HCEC 1CT (cell line): ENCODE measurements at places on chromosomes 7 and 10.

DNA sequence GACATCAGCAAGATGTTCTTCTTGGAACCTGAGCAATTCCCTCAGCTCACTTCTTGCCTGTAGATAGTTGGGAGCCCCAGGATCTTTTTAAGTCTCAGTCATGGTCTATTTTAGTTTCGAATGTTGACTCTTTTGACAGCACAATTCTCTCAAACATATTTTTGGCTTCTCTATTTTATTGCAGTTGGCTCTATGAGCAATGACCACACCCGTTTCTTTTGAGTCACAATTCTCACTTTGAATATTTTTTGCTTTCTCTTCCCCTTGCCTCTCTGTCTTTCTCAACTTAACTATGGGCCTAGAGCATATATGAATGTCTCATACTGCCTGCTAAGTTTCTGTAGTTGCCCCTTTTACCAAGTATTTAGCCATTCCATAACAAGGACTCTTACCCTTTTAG lies 222.8 kb downstream of the PTN start:
- no peak for DNase-seq

DNA sequence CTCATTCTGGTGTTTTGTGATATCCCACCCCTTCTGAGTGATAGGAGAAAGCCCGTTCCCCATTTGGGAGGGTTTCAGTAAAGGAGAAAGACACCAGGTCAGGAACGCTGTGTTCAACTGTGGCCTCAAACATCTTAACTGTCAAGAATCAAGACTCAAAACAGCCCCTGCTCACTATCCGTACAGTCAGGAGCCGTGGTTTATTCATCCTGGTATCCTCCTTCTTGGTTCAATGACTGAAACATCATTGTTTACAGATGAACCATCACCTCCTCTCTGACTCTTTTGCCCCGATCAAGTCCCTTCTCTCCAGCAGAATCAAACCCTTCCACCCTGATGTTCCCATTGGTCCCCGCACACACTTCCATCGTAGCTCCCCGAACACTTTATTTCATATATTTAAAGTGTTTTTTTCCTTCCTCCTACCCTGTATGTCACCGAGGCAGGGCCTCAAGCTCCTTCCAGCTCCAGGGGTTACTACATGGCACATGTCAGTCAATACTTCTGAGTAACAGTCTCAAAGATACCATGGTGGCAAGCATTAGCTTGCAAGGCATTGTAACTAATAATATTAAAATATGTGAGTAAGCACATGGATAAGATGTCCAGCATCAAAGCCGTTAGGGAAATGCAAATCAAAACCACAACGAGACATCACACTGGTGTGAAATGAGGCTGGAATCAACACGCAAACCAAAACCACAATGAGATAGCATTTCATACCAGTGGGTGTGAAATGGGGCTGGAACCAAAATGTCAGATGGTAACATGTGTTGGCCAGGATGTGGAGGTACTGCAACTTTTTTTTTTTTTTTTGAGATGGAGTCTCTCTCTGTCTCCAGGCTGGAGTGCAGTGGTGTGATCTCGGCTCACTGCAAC lies 124.7 kb upstream of the C1QL3 start:
- no peak for DNase-seq

- DNase-seq = no peak
Measured at GRCh38 chr7:70553364-70553763, 578.6 kb upstream of the GALNT17 start.

GRCh38 chr10:25209618-25210017 lies 34.8 kb downstream of the GPR158 start:
- DNase-seq = no peak

DNA sequence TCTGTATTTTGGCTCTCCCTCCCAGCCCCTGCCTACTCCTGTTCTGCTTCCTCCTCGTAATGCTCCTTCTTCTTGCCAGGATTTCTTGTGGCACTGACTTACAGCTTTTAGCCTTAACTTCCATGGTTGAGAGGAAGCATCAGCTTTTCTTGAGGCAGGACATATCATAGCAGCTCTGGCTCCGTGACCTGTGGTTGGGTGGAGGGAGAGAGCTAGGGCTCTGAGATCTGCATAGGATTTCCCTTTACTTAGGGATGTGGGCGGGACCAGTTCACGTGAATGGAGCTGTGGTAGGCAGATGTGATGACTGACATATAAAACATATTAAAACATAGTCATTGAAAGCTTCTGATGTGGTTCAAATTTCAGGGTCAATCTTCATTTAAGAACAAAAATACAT lies 10.6 kb upstream of the RAB11FIP2 start:
- no peak for DNase-seq

DNA sequence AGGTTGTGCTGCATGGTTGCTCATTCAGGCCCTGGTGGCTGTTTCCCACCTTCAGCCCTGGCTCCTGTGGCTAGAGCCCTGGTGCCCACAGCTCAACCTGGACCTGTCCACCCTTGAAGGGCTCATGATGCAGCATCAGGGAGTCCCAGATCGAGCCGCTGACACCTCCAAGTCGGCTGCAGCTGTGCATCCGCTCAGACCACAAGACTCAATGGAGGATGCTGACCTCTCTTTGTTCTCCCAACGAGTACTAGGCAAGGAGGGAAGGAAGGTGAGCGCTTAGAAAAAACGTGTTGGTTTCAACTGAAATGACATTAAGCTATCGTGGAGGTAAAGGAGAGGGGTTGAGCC lies 9.5 kb upstream of the C10orf95 start:
- no peak for DNase-seq

GRCh38 chr7:47380325-47381133 lies 201.4 kb downstream of the TNS3 start:
- DNase-seq = no peak

- DNase-seq = peak; percentile 20
Measured at GRCh38 chr7:104160375-104160774, 47.4 kb downstream of the ORC5 start.

- DNase-seq = no peak
Measured at GRCh38 chr7:124029396-124030188, 3.3 kb downstream of the TMEM229A start.

DNA sequence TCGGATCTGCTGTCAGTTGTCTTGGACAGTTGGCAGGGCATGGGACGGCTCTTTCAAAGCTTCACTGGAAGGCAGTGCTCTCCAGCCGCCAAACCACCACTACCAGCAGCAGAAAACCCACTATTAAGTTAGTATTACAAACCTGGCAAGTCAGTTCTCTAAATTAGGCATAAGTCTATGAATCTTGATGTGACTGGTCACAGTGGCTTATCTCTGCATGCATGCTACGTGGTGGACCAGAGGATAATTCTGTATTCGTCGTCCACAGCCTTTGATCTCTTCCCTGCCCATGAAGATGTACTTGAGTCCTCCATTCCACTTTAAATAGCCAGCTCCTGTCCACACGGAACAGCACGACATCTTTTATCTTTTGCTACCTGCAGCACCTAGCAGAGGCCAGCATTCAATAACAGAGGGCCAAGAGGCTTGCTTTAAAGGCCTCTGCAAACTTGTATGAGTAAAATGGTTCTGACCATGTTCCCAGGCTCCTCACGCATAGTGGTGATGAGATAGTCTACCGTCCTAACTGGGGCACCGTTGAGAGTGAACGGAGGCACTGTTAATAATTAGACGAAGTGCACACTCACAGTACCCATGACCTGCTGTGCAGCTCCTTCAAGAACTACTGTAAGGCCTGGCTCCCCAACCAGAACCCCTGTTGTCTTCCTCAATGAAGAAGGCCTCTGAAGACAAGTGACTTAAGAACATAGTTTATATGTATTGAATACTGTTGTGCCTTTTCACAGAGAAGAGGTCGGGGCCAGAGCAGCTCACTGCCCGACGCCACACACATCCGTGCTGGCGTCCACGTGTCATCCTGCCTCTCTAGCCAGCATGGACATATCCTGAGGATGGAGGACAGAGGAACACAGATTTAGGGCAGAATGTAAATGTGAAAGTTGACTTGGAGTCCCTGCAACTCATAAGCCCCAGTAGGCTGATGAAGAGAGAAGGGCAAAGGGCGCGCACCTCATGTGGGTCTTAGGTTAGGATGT lies 1.0 kb downstream of the GPR146 start:
- no peak for DNase-seq

DNA sequence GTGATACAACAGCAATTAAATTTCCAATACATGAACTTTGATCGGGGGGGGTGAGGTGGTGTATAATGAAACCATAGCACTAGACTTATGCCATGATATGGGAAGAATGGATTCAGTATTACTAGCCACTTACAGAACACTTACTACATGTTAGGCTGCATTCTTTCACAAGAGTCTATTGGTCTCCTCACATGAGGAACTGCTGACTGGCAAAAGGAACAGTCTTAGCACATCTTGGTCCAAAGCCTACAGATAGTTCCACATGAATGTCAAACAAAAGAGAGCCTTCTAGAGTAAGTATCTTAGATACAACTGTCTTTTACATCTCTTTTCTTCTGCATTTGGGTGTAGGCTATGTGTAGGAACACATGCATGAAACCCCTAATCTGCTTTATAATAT lies 115.9 kb upstream of the DNAJB12 start:
- DNase-seq = no peak

DNA sequence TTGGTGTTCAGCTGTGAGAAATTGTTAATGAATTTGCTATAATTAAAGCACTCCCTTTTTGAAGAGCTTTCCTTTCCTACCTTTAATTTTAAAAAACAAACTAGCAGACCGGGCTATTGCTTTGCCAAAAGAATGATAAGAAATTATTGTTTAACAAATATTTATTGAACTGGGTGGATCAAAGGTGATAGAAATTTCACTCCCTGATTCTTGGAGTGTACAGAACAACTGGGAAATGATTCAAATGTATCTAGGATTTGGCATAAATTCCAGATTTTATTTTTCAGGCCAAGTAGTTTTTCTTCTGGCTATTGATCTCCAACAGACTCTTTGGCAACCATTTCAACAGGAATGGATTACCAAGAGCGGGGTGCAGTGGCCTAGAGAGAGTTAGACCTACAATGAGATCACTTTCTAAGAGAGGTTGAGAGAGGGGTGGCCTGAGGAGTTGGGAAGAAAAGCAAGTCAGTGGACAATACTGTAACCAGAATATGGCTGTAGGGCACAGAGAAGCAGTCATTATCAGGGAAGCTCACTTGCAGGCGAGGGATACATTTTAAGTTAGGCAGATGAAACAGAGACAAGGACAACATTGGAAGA lies 71.9 kb downstream of the PLXDC2 start:
- no peak for DNase-seq

DNA sequence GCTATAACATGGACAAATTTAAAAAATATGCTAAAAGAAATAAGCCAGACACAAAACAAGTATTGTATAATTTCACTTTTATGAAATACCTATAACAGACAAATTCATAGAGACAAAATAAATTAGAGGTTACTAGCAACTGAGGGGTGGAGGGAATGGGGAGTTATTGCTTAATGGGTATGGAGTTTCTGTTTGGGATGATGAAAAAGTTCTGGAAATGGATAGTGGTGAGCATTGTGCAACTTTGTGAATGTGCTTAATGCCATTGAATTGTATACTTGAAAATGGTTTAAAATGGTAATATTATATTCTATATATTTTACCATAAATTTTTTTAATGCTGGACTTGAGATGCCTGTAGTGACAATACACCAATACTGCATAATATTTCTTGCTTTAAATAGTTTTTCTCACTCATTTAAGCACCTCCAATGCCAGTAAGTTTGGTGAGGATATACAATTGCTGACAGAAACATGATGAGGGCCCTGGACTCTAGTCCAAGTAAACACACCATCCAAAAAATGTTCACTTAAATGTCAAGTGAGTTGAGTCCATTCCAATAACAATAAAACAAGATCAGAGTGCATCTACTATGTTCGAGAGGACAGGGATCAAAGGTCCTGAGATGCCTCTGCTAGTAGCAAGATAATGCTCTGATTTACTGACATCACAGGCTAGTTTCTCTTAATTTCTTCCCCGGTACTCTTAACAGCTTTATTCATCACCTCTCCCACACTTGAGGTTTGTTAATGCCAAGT lies 71.9 kb downstream of the NT5C2 start:
- DNase-seq = peak; percentile 30

DNA sequence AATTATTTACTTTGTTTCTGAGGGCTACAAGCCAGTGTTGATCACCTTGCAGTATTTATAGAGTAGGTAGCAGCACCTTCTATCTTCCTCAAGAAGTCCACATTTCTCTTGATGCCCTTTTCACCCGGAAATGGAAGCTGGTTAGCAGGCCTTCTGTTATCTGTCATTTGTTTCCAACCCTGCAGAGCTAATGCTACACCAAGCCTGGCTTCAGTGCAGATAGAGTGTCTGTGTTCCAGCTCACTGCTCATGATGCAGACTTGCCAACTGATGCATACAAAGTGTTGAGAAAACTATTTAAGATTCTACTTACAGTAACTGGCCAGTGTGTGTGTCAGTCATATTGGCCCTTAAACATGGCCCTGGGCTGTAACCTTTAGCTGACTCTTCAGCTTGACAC lies 301.0 kb downstream of the LHFPL3 start:
- no peak for DNase-seq

DNA sequence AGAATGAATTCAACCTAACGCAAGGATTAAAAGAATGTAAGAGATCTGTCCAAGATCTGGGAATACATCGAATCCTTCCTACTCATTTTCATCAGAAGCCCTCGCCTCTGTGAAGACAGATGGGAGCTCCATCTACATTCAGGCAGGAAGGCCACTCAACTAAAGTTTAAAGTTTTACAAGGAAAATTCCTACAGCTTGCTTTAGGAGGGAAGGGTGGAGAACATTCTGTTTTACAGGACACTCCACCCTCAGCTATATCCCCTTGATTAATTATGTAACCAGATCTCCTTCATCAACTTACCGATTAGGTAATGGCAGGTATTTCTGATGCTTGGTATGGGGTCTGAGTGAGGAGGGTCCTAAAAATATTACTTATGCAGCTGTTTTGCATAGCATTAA lies 5.6 kb upstream of the AHR start:
- DNase-seq = no peak

DNA sequence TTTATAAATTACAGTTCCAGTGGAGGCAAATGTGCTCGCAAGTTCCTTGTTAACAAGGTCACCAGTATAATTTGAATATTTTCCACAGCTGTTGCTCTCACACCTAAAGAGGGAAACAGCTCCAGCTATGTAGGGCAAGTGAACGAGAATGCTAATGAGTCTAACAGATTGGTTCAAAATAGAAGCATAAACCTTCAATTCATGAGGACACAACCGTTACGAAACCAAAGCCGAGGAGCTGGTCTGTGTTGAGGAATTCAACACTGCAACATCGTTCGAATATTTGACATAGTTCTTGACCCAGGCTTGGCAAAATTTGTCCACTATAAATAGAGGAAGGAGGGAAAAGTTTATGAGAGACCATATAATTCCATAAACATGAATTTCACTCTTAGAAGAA lies 161.3 kb downstream of the KLF6 start:
- peak; percentile 88 for DNase-seq

DNA sequence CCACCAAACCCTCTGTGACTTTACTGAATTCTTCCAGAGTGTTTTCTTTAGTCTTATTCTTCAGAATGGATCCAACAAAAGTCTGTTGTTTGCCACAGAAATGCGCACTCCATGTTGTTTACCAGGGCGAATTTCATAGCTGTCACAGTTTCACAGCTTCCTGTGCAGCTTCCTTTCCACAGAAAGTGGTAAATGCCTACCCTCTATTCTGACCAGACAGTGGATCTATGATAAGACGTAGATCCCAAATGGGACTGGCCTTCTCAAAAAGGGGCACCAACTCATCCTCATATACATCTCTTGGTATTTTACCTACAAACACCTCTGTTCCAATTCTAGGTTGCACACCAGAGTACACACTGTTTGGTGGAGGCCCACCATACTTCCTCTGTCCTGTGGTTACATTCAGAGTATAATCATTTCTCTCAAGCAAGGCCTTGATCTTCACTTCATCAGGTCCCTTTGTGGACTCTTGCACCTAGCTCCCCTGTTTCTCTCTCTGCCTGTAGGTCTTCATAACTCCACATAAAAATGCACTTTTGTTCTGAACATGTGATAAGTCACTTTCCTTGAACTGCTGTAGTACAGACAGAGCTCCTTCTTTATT lies 91.7 kb downstream of the MLLT10 start:
- no peak for DNase-seq
